ENCODE measurements at places on chromosomes 11 and 22. TPM values are rescaled to one million over a fixed set of nuclear protein-coding genes. Genes with fewer than 3 reads are reported as not detected.

GRCh38 chr11:94665116-94665659 is 98.0 kb downstream of the PIWIL4 start:
- DNase-seq, result no peak

Gene LAYN
- 3.3 TPM for total RNA-seq

- no peak for DNase-seq
Observed at GRCh38 chr11:12499071-12499470, 121.7 kb downstream of the PARVA start.

DNA sequence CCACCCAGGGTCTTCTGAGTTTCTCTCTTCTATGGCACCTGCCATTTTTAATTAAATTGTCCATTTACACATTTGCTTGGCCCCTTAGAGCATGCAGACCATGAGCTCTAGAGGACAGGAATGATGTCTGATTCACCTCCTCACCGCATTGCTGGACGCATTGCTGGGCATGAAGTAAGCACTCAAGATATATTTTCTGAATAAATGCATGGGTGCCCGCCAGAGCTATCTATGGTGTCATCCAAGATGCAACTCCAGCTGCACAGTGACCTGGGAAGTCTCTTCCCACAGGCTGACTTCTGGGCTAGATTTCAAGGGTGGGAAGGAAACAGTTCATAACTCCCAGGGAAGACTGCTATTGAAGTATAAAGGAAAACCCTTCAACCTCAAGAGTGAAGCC is 66.6 kb upstream of the ASPHD2 start:
- no peak for DNase-seq

Gene SLC35E4
- 11.5 TPM for total RNA-seq

DNA sequence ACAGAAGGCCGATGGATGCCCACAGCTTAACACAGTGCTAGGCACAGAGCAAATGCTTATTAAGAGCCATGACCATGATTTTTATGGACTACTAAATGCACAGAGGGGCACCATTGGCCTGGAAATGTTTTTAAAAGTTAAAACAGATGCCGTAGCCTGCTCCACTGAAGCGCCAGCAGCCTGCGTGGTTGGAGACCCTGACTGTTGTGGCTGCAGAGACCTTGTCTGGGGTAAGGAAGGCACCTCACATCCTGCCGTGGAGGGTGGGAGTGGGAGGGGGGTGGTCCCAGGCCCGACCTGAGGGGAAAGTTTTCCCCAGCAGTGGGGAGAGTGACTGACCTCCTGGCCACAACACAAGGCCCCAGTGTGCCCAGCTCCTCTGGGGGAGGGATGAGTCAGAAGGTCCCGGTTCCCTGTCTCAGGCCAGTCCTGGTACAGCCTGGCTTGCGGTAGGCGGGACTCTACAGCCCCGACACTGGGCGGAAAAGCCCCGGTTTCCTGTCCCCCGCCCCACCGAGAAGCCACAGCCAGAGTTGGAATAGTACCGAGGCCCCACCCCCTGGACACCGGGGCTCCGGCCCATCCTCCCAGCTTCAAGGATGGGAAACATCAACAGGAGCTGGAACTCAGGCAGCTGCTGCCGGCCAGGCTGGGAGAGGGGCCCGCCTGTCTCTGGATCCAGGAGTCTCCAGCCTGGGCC is 7.0 kb downstream of the CHST1 start:
- DNase-seq, result peak; percentile 85

GRCh38 chr22:49152127-49152938 is 675.3 kb downstream of the BRD1 start:
- DNase-seq, result no peak

- no peak for DNase-seq
Observed at GRCh38 chr22:22593964-22594656, 35.0 kb upstream of the PRAME start.

All from psoas muscle (tissue), 8 donors.